ENCODE measurements at places on chromosomes 11 and 22. TPM values are rescaled to one million over a fixed set of nuclear protein-coding genes. Genes with fewer than 3 reads are reported as not detected.

Gene MCM5
- total RNA-seq = 194 TPM

Gene WNT7B
- total RNA-seq = 10.5 TPM

Gene TPCN2
- 15.2 TPM for total RNA-seq

Gene TTC28
- total RNA-seq = 0.12 TPM

Gene C11orf87
- 0.05 TPM for total RNA-seq

DNA sequence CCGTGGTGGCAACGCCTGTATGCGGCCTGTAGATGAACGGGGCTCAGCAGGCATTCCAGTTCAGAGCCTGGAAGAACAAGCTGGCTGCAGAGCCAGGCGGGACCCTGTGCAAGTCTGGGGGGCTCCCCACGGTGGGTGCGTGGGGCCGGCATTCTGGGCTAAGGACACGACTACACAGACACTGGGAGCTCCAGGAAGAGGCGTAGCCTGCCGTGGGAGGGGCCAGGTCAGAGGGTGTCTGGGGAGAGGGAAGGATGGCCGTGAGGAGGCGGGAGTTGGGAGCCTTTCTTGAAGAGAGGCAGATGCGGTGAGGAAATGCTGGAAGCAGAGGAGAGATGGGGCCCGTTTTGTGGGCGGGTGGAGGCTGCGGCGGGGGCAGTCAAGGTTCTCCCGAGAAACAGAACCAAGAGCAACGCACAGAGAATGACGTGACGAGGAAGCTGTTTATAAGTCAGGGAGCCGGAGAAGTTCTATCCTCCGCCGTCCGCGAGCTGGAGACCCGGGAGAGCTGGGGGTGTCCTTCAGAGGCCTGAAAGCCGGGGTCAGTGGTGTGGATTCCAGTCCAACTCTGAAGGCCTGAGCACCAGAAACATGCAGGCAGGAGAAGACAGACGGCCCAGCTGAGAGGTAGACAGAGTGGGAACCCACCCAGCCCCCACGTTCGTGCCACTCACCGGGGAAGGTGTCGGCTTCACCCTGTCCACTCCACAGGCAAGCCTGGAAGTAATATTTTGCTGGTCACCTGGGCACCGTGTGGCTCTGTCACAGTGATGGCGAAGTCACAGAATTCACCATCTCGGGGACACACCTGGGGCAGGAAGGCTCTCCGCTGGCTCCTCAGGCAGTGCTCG, 529.6 kb downstream of the BRD1 start:
- no peaks in the 10 kb centered on the region for H3K36me3 ChIP-seq
- H3K4me1 ChIP-seq = no peaks in the 10 kb centered on the region
- H3K4me3 ChIP-seq = no peak overlapping the region
- H3K27ac ChIP-seq = no peak overlapping the region

DNA sequence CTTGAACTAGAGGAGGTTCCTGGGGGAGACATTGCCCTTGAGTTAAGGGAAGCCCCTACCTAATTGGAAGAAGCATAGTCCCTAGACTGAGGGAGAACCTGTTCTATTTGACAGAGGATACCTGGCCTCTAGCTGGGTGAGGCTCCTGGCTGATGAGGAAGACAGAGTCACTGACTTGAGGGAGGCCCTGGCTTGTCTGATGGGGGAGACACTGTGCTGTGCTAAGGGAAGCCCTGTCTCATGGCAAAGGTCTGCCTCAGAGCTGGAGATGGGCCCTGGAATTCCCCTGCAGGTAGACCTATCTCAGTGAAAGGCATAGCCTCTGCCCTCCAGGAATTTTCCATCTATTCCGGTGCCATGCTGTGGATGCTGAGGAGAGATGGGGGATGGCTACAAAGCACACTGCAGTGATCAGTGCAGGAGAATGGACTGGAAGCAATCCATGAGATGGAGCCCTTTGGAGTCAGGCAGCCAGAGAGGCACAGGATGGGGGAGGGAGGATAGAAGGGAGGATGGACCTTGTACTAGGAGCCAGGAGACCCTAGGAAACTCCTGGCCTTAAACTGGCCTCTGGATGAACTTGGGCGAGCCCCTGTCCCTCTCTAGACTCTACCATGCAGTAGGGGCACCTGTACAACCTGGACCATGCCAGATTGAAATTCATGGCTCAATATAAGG, 39.9 kb downstream of the SLCO2B1 start:
- DNase-seq = no peak
- H3K27me3 ChIP-seq = 0 out of 2 replicates have a peak, but pooled peaks cover 3% of the 10 kb centered on the region
- no peak overlapping the region for H3K27ac ChIP-seq
- no peak overlapping the region for H3K4me3 ChIP-seq
- H3K36me3 ChIP-seq = no peaks in the 10 kb centered on the region

DNA sequence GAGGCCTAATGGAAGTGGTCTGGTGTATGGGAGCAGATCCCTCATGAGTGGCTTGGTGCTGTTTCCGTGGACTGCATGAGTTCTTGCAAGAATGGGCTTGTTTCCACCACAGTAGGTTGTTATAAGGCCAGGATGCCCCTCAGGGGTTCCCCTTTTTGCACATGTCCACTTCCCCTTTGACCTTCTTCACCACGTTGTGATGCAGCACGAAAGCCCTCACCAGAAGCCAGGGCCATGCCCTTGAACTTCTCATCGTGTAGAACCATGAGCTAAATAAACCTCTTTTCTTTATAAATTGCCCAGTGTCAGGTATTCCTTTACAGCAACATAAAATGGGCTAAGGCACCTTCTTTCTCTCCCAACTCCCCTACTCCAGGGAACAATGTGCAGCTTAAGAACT, 2.8 kb upstream of the NARS2 start:
- H3K4me1 ChIP-seq = no peaks in the 10 kb centered on the region
- H3K27me3 ChIP-seq = no peaks in the 10 kb centered on the region
- no peak overlapping the region for H3K4me3 ChIP-seq

- H3K27me3 ChIP-seq = no peaks in the 10 kb centered on the region
- no peak overlapping the region for H3K4me3 ChIP-seq
- DNase-seq = no peak
- H3K36me3 ChIP-seq = no peaks in the 10 kb centered on the region
- no peak overlapping the region for H3K27ac ChIP-seq
Measured at GRCh38 chr22:16601437-16602223, 9.0 kb upstream of the CCT8L2 start.

- H3K27me3 ChIP-seq = no peaks in the 10 kb centered on the region
- H3K4me3 ChIP-seq = no peak overlapping the region
- no peaks in the 10 kb centered on the region for H3K36me3 ChIP-seq
- no peak overlapping the region for H3K27ac ChIP-seq
- H3K4me1 ChIP-seq = peaks cover 5% of the 10 kb centered on the region
Measured at GRCh38 chr11:2794046-2794967, 91.3 kb downstream of the CDKN1C start.

DNA sequence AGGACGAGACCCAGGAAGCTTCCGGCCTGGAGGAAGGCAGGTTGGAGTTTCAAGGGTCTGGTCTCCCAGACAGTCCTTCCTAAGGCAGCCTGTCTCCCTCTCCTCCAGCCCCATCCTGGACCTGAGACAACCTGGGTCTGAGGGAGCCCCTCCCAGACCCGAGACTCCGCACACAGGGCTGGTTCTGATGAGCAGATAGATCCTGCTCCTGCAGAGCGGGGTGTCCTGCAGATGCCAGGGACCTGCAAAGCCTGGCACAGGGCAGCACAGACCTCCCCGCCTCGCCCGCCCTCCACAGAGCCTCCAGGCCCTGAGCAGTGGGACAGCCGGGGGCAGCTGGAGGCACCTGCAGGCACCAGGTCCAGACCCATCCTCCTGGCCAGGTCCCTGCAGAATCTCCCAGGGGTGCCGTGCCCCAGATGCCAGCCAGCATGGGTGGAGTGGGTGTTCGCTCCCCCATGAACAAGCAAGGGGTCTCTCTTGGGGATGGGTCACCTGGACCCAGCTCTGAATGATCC, 7.8 kb downstream of the PIM3 start:
- peaks cover 40% of the 10 kb centered on the region for H3K4me1 ChIP-seq
- no peak overlapping the region for H3K4me3 ChIP-seq
- peak overlapping the region; percentile 70 for H3K27ac ChIP-seq
- H3K27me3 ChIP-seq = no peaks in the 10 kb centered on the region
